ENCODE measurements at places on chromosomes 3 and 15.

DNA sequence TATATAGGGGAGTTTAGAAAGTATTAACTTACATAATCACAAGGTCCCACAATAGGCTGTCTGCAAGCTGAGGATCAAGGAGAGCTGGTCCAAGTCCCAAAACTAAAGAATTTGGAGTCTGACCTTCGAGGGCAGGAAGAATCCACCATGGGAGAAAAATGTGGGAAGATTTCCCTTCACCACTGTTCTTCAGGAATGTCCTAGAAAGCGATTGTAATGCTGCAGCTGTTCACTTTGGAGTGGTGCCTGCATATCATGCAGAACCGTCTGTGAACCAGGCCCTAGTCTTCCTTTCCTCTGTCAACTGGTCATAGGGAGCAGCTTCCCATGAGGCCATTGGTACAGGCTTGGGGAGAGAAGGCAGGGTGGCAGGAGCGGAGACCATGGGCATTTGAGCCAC lies 497.9 kb upstream of the ARPP21 start:
- DNase-seq: no peak

GRCh38 chr3:101963902-101964362 lies 114.6 kb downstream of the NFKBIZ start:
- DNase-seq: no peak

- no peak for DNase-seq
These were observed 3.1 kb downstream of the CIDEC start for GRCh38 chr3:9876991-9877390.

- peak; percentile 3 for DNase-seq
These were observed 68.5 kb downstream of the TMCC1 start for GRCh38 chr3:129824926-129825541.

DNA sequence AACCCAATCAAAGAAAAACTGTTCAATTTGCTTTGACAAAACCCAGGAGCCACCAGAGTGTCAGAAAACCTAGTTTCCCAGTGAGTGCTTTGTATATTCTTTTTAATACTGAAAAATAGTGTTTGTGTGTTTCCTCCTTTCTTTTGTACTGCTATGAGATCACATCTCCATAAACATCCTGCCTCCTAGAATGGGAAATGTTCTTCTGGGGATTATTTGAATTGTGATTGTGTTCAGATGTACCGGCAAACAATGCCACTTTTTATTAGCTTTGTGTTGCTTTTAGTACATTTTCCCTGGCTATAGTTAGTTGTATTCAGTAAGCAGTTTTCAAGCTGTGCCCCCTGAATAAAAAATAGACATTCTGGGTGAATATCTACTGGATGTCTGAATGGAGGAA lies 148.0 kb upstream of the NR2E3 start:
- DNase-seq: no peak

- DNase-seq: no peak
These were observed 26.5 kb downstream of the IQGAP1 start for GRCh38 chr15:90414408-90415028.

DNA sequence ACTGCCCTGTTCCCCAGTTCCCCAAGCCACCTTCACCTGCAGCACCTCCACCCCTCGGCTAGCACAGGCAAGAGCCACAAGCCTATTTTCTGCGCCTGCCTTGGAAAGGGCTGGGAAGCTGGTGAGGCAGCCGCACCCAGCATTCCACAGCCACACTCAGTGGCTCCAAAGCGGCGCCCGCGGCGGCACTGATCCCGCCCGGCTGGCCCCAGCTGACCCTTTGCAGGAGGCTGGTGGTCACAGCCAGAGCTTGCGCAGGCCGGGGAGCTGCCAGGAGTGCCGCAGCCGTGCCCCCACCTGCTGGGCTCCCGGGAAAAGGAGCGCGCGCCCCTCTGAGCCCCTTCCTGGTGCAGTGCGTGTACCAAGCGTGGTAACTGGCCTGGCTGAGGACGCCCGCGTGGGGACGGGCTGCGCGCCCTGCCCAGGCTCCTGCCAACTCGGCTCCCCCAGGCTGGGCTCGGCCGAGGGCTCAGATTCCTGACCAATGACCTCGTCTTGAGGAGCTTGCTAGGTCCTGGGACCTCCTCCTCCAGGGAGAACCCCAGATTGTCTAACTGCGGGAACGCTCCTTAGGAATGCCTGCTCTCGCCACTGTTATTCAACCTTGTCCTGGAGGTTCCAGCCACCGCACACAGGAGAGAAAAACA lies 13.3 kb downstream of the GRAMD2A start:
- no peak for DNase-seq

- DNase-seq: no peak
These were observed 64.0 kb downstream of the USP13 start for GRCh38 chr3:179716811-179717210.

DNA sequence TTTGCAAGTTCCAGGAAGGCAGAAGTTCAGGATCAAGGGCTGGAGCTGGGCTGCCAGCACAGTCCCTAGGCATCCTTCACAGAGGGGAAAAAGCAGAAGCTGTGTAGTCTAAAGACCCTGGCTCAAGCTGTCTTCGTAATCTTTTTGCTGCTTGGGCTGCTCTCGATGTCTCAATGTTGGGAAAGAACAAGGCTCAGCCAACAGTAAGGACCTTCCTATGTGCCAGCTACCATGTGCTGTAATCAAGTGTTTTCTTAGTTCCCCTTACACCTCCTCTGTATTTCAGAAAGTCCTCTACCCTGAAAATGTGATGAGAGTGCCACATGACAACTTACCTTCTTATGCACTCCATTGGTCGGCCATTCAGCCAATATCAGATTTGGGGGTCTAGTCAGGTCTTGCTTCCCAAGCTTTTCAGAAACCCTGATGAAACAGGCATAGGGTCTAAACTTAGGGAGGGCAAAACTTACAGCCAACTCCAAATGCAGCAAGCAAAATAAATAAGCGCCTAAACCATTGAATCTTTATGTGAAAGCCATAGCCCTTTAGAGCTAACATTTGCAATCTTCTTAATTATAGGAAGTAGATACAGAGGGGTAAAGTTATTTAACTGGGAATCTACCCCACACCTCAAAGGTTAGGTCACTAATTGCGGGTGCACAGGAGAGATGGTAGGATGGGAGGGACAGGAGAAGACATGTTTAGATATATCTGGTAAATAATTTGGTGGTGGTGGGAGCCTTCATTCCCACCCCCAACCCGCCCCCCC lies 1.2 kb upstream of the EDEM1 start:
- DNase-seq: no peak

GRCh38 chr15:60585743-60586708 lies 107.1 kb upstream of the ICE2 start:
- no peak for DNase-seq

- peak; percentile 14 for DNase-seq
These were observed 21.9 kb downstream of the PLCL2 start for GRCh38 chr3:16906682-16907081.

GRCh38 chr15:92415639-92416297 lies 22.1 kb downstream of the ST8SIA2 start:
- no peak for DNase-seq

GRCh38 chr3:45711931-45712330 lies 22.7 kb downstream of the SACM1L start:
- DNase-seq: no peak

DNA sequence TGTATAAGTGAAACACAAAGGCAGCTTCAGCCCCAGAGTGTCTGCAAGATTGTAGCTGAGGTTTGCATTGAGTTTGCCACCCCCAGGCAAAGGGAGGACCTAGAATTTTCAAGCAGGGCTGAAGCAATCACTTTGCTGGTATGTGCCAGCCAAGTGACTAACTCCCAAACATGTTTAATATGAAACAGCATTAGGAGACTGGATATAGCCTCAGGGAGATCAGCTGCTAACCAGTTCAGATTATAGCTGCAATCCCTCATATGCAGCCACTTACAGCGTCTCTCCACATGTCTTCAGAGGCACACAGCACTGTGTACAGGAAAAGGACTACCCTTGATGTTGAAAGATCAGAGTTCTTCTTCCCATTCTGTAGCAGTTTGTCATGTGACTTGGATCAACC lies 38.4 kb upstream of the PPP2R3A start:
- DNase-seq: no peak

GRCh38 chr15:89399238-89400115 lies 64.9 kb upstream of the POLG start:
- no peak for DNase-seq

DNA sequence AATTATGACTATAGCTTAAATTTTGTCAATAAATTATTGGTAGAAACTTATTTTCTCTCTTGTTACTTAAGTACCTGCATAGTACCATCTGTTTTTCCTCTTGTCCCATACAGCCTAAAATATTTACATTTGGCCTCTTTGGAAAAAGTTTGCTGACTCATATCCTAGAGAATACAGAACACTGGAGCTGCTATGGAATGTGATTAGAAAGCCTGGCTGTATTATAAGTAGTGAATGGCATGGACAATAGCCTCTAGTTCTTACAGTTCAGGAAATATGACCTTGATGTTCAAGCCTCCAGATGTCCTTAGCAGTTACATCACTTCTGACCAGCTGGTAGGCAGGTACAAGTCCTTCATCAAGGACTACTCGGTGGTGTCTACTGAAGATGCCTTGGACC lies 28.3 kb downstream of the ST8SIA2 start:
- DNase-seq: no peak

- DNase-seq: no peak
These were observed 15.2 kb downstream of the C3orf22 start for GRCh38 chr3:126543457-126544061.

DNA sequence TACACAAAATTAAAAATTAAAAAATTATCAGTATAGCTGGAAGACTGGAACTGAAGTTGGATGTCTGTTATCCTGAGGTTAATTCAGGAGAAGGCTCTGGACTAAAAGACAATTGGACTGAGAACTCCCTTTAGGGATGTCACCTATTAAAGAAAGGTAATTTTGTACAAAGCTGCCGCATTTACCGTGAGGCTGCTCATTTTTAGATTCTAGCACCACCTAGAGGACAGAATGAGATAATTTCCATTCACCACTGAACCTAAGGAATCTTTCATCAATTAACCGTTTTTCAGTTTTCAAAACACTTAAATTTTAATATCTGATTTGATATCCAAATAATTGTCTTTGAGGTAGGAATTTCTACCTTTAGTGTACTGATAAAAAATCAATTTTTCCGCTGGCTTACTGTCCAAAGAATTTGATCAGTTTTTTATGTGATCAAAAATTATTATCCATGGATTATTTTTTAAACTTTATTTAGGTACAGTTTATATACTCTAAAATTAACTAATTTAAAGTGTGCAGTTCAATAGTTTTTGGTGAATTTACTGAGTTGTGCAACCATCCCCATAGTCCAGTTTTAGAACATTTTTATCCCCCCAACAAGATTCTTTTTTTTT lies 106.7 kb upstream of the TNIK start:
- DNase-seq: no peak

DNA sequence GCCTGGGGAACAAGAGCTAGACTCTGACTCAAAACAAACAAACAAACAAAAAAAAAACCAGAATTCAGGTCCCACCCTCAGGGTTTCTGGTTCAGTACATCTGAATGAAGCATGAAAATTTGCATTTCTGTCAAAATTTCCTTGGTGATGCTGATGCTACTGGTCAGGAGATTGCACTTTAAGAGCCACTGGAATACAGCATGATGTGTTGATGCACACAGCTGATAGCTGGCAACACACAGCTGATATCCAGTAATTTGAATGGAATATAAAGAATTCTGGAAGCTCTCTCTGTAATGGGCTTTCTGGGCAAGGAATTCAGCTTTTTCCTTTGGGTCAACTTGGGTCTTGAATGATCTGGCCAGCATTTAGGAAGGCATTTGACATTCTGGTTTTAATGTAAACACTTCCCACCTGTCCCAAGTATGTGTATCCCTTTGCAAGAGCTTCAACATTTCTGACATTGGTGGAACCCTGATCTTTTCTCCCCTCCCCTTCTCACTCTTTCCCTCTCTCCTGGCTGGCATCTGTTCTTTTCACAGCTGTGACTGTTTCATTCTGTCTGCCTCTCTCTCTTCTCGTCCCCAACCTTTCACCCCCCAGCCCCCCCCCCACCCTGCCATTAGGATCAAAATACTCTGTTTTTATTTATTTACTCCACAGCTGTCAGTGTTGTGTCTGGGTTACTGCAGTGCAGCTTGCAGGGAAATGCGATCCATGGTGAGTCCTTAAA lies 189.5 kb downstream of the TPRG1 start:
- no peak for DNase-seq

GRCh38 chr3:3559786-3560185 lies 239.4 kb upstream of the LRRN1 start:
- no peak for DNase-seq

DNA sequence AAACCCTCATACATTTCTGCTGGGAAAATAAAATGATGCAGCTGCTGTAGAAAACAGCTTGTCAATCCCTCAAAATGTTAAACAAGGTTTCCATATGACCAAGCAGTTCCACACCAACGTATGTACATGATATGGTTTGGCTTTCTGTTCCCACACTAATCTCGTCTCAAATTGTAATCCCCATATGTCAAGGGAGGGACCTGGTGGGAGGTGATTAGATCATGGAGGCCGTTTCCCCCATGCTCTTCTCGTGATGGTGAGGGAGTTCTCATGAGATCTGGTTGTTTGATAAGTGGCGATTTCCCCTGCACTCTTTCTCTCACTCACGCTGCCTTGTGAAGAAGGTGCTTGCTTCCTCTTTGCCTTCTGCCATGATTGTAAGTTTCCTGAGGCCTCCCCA lies 100.6 kb upstream of the SLC24A5 start:
- no peak for DNase-seq

DNA sequence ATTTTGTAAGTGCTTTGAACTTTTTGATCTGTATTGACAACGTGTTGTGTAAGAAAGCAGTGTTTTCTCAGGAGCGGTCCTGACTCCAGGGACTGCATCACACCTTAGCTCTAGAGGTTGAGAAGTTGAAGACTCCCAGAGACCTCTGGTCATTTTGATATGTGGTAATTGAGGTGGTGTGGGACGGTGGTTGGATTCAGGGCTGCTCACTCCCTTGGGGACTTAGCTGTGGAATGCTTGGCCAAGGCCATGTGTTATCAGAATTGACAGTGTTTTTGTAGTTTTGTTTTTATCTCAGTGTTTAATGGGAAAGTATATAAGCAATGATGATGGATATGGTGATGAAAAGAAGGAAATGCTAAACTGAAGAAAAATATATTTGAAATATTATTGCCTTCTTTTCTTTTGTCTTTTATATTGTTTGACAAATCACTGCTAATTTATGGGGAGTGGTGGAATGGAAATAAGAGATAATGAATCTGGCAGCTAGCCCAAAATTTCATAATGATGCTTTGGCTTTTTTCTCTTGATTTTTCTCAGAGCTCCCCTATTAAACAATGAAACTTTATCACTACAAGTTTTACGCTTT lies 16.0 kb downstream of the CMSS1 start:
- no peak for DNase-seq

Measured in T-helper 22 cell (primary cell).